Astrocyte (in vitro differentiated cells and primary cell): ENCODE measurements at places on chromosomes 4 and X. TPM values are rescaled to one million over a fixed set of nuclear protein-coding genes. Genes with fewer than 3 reads are reported as not detected.

DNA sequence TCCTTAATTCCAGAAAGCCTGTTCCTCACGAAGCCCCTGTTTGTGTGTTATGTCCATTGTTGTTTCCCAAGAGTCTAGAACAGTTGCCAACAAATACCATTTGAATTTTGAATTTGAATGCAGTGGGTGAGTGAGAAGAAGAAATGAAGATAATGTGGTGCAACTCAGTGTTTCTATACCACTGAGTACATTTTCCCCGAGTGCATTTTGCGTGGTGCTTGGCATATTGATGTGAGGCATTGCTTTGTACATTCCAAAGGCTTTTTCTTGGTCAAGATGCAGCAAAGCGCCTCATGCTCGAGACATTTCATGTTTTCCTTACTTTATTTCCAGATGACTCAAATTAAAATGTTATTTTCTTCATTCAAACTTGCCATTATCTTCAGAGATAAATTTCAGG is 253.1 kb upstream of the RPS6KA3 start:
- DNase-seq = no peak

The PLS3 gene
- 310 and 313 TPM in 2 replicates for total RNA-seq

The CDS1 gene
- total RNA-seq = 3.8 and 5.7 TPM in 2 replicates

DNA sequence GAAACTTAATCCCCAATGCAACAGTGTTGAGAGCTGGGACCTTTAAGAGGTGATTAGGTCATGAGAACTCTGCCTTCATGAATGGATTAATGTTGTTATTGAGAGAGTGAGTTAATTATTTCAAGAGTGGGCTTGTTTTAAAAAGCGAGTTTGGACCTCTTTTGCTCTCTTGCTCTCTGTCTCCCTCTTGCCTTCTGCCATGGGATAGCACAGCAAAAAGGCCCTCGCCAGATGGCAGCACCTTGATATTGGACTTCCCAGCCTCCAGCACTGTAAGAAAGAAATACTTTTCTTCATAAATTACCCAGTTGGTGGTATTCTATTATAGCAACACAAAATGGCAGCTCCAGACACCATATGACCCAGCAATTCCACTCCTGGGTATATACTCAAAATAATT is 7.0 kb upstream of the ATP6AP2 start:
- DNase-seq = no peak

GRCh38 chr4:7876201-7876875 is 63.3 kb downstream of the AFAP1 start:
- peak; percentile 74 for DNase-seq

- DNase-seq = peak; percentile 22
These were observed 456.5 kb upstream of the NDST3 start for GRCh38 chr4:117577686-117578311.

The GLRB gene
- 5.7 and 6.8 TPM in 2 replicates for total RNA-seq

DNA sequence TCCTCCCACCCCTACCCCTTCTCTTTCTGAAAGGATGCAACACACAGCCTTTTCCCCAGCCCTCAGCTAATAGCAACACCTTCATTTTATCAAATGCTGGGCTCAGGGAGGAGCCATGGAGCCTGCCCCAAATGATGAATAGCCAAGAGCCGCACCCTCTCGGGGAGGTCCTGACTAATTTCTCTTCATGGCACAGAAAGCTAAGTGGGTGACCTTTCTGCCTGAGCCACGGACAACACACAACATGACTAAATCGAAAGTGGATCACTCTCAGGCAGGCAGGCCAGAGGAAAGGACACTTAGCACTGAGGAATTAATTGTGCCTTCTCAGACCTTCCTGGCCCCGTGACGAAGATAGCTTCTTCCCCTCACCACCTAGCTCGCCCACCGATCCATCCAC is 165.1 kb upstream of the RAI2 start:
- no peak for DNase-seq

GRCh38 chrX:134999469-134999868 is 8.7 kb downstream of the SMIM10 start:
- peak; percentile 38 for DNase-seq

DNA sequence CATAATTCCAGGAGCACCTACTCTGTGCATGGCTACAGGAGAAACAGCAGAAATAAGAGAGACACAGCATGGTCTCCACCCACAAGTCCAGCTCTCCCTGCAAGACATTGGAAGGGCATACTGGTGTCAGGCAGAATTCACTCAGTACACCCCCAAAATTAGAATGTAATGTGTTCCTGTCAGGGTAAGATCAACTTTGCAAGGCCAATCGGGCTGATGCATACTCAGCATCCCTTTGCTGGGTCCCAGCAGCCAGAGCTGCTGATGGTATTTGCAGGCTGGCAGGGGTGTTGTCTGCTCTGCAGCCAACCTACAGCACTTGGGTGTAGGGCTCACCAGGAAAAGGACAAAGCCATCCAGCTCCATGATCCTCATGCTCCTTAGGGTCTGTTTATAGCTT is 295.4 kb upstream of the STS start:
- DNase-seq = no peak

- no peak for DNase-seq
These were observed 1964.0 kb downstream of the PCDH7 start for GRCh38 chr4:32684160-32684559.

DNA sequence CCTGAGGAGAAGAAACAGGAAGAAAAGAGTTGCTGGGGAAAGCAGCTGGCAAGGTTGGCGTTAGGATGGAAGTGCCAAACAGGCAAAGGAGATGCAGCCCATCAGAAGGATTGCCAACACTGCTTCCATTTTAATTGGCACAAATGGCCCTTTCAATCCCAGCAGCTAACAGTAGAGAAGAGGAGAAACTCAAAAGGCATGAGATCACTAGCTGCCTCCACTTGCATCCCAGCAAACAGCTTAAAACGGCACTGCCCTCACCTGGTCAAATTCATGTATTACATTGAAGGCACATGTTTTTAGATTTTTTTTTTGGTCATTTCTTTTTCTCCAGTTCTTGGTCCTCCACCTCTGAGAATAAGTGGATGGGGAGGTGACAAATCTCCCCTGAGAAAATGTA is 14.9 kb upstream of the LOC101059915 start:
- peak; percentile 27 for DNase-seq

The GPRIN3 gene
- 2.6 and 6.9 TPM in 2 replicates for total RNA-seq

DNA sequence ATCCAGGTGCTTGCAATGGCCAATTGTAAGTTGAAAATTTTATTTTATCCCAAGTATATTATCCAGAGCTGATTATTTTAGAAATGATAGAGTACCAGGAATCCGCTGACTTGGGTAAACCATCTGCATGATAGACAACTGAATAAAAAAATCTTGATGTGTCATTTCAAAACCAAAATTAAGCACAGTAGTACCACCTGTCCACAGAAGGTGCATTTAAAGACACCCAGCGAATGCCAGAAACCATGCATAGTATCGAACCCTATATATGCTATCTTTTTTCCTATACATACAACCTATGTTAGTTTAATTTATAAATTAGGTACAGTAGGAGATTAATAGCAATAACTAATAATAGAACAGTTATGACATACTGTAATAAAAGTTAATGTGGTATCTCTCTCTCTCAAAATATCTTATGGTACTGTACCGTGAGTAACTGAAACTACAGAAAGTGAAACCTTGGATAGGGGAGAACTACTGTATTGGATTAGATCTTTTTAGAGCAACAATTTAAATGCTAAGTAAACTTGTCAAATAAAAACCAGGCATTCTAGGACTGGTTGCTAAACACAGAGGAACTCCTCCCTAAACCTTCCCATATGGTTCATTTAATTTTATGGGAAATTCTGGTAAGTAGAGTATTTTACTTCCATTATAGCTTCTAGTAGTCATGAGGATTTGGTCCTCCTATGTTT is 6.2 kb downstream of the NEIL3 start:
- DNase-seq = no peak

- DNase-seq = no peak
These were observed 53.5 kb downstream of the PLAC1 start for GRCh38 chrX:134604701-134605311.

The ZAR1 gene
- total RNA-seq = not detected in 2 replicates

GRCh38 chr4:107760281-107760947 is 40.4 kb upstream of the PAPSS1 start:
- DNase-seq = no peak

- DNase-seq = no peak
These were observed 7.3 kb upstream of the TXLNG start for GRCh38 chrX:16778993-16779392.

DNA sequence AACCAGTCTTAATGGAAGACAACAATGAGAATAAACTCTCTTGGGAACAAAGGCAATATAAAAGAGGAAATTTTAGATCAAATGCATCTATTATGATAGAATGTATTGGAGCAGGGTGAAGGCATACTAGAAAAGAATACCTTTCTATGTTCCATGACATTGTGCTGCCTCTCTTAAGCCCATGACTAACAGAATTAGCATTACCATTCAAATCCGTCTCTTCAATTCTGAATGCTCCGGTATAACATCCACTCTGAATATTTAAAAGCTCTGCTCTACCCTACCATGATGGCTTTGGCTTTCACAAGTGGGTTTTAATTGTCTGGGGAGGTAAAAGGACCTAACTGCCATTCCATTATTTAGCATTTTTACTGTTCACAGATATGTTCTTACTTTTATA is 1878.4 kb downstream of the ARAP2 start:
- DNase-seq = no peak

GRCh38 chr4:174041555-174042105 is 241.8 kb downstream of the FBXO8 start:
- DNase-seq = no peak

The GPC4 gene
- total RNA-seq = 71.9 and 86.4 TPM in 2 replicates

DNA sequence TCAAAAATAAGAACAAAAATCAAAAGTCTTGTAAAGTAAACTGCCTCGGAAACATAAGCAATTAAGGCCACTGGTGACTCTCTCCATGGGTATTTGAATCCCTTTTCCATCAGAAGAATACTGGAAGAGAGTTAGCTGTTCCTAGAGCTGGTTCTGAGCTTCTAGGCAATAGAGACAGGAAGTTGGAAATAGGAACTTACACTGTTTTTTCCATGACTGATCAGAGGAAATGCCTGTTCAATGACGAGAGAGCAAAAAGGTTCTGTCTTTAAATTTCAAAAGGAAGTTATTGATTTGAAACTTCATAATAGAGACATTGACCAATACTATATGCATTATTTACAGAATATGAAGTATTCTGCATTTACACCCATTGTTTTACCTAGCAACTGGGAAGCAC is 503.5 kb upstream of the ARX start:
- no peak for DNase-seq

The IQSEC2 gene
- total RNA-seq = 8.2 and 9.2 TPM in 2 replicates

- no peak for DNase-seq
These were observed 14.7 kb downstream of the APEX2 start for GRCh38 chrX:55014897-55015299.

DNA sequence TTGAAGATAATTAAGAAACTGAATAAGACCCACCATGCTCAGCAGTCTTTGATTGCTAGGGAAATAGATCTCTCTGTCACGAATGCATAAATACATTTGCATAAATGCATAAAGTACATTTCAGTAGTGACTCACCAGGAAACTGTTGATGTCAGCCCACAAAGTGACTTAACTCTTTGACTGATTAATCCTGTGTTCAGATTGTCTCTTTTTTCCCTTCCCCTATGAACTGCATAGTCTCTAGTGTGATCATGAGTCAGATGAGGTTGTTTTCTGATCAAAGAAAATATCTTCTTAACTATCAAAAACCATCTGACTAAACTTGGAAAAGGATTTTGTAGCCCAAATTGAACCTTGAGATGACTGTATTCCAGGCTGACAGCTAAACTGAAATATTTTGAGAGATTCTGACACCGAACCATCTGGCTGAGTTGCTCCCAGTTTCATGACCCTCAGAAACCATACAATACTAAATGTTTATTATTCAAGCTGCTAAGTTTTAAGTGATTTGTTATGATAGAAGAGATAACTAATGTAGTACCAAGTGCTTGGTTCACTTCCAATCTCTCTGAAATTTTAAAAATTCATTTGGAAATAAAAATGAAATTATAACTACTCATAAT is 1381.5 kb upstream of the AGA start:
- peak; percentile 66 for DNase-seq

GRCh38 chrX:120459309-120459708 is 9.8 kb downstream of the LAMP2 start:
- no peak for DNase-seq

- DNase-seq = peak; percentile 11
These were observed 200.7 kb upstream of the IL15 start for GRCh38 chr4:141435446-141436225.

DNA sequence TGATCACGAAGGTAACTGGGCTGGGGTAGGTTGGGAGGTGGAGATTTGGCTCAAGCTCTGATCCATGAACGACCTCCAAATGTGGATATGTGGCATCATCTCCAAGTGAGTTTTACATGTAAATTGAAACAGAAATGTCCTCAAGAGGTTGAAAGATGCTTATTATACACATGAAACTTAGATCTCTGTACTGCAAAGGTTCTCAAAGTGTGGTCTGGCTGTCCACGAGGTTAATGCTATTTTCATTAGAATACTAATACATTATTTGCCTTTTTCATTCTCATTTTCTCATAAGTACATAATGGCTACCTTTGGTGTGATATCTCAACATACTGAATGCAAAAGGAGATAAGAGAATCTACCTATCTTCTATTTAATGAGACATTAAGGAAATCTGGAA is 198.2 kb downstream of the RASL11B start:
- no peak for DNase-seq

The PLXNB3 gene
- total RNA-seq = 5.3 and 5.4 TPM in 2 replicates

The ALPK1 gene
- total RNA-seq = 0.94 and 1.4 TPM in 2 replicates

The STPG2 gene
- 0.14 TPM in 1 of 2 replicates, not detected in the other for total RNA-seq

The PGK1 gene
- 606 and 665 TPM in 2 replicates for total RNA-seq

- DNase-seq = no peak
These were observed 3.1 kb upstream of the HS6ST2 start for GRCh38 chrX:132961511-132961910.

The GRIPAP1 gene
- 41.7 and 43.4 TPM in 2 replicates for total RNA-seq
